ENCODE measurements at places on chromosomes 5 and 9.

DNA sequence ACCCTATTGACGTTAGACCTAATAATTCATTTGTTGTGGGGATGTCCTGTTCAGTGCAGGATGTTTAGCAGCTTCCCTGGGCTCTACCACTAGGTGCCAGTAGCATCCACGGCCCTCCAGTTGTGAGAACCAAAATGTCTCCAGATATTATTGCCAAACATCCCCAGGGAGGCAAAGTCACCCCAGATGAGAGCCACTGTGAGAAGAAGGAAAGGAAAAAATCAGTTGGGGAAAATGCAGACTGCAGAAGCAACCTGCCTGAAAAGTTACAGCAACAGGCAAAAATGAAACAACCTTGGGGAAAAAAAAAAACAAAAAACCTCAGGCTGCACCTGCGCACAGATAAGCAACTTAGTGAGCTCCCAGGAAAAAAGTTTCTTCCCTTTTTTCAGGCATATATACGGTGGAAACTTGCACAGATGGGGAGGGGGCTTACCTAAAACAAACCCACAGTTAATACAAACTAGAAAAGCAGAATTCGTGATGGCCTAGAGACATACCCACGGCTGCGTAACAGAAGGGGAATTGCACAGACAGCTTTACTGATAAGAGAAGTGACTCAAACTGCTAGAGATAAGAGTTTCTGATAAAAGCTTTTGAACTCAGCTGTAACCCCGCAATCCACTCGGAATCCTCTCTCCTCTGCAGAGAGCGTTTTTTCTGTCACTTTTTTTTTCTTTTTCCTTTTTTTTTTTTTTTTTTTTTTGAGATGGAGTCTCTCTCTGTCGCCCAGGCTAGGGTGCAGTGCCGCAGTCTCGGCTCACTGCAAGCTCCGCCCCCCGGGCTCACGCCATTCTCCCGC, 29.8 kb upstream of the FBP1 start:
- DNase-seq: peak; percentile 29

DNA sequence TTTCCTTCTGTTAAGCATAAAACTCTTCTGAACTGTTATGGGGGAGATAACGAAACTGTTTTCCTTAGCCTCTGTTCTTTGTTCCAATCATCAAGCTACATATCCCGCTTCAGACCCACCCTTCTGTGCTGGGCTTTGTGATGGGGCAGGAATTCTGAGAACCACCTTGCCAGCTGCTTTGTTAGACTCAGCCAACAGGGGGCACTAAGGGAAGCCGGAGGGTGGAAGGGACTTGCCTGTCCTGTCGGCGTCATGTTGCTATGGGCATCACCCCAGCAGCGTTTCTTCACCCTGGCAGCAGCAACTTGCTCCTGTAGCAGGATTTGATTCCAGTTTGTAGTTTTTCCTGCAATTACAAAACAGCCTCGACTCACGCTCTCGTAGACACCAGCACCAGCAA, 169.1 kb downstream of the CAAP1 start:
- DNase-seq: no peak

DNA sequence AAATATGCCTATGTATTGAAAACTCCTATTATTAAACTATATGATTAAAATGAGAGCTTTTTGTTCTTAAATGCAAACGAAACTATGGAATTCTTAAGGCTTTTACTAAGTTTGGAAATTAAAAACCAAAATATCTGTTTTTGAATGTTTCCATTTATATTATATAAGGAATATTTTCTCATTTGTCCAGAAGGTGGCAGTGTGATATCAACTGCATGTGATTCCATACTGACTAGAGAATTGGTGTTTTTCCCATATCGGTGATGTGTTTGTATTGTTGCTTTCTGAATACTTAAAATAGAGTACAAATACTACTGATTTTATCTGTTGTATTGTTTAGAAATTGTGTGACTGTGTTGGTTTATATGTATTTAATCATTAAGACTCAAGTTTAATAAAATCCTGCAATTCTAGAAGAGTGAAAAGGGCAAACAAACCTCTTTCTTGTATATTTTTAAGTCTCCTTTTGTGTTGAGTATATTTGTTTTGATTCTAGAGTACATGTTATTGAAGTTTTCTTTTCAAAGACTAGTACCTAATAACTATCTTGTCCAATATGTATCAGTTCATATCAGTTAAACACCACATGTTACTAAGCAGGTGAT, 320.8 kb downstream of the CCDC171 start:
- no peak for DNase-seq

DNA sequence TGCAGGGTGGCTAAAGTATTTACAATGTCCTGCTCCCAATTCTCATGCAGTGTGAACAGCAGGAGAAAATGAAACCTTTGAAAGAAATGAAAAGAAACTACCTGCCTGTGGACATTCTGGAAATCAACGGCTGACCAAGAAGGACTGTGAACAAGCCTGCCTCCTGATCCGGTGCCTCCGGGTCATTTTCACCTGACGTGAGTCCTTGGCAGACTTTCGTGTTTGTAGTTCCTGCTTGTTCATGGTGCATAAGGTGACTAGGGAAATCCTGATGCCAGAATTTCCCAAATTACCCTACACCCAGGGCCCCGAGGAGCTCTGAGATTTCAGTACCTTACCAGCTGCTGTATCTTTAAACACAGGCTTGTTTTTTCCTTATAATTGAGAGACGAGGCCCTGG, 317.5 kb downstream of the TLE1 start:
- DNase-seq: no peak

DNA sequence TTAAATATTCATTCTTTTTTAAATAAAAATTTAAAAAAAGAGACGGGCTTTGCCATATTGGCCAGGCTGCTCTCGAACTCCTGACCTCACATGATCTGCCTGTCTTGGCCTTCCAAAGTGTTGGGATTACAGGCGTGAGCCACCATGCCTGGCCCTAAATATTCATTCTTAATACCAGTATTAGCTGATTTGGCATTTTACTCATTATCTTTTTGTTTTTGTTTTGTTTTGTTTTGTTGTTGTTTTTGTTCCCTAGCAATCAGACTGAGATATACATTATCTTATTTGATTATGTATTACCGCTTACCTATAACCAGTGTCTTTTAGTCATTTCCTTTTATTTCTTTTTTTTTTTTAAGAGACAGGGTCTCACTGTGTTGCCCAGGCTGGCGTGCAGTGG, 37.9 kb downstream of the RNF44 start:
- DNase-seq: no peak

DNA sequence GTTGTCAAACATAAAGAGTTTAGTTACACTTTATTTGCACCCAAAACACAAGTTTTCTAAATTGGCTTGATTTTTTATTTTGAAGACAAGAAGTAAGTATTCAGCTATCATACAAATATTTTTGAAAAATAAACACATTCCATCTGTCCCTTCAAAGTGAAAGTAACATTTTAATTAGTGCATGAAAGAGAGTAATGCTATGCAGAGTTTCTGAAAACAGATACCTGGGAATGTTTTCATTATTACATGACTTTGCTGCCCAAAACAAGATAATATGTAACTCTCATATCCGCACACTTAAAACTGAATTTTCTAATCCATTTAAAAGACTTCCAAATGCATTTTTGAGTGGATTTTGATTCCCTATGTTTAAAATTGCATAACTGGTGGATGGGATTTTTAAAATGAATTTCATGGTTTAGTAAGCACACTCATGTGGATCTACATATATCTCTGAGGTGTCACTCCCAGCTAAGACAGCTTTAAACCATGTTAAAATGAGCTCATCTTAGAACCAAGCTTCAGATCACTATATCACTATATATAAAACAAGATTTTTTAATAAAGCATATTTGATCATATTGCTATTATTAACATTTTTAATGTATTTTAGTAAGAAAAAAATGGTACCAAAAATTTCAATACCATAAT, 127.5 kb downstream of the ATPSCKMT start:
- no peak for DNase-seq

DNA sequence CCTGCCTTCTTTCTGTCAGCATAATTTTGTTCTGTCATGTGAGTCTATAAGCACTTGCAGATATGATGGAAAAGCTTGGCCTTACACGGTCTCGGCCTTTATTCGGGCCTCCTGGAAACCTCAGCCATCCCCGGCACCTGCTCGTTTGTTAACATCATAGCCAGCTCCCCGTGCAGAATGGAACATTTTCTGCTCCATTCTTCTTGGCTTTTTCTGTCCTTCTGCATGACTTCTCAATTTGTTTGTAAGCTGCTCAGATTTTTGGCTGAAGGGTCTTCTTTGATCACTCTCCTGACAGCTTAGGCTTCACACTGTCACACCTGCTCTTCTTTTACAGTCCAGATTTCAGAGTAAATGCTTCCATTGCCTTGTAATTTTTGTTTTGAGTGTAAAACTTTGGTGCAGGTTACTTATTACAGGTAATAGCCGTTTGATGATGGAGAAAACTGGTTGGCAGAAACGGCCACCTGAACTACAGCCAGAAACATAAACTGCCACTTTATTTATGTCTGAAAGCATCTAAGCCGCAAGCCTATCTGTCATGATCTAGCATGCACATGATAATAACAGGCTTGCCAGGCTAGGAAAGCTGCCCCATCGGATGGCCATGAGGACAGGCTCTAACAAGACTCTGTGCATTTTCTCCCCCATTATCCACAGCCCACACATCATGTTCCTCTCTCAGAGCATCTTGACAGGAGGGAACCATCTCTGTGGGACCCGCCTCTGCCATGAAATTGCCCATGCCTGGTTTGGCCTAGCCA, 197.0 kb downstream of the AOPEP start:
- no peak for DNase-seq

DNA sequence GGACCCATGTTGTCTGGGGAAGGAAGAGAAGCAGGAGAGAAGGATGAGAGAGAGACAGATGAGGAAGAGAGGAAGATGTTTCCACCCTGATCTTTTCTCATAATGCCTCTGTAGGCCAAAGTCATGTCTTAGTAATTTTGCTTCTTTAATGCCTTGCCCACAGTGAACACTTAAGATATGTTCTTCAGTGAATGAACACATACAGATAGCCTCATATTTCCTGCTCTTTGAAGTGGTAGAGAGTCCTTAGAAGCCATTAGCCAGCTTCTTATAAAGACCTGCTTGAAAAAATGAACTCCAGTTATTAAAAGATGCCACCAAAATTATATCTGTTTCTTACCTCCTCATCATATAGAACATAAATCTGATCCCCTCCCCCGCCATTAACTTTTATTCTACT, 244.4 kb downstream of the CD180 start:
- no peak for DNase-seq

GRCh38 chr9:11928871-11929321, 764.3 kb upstream of the TYRP1 start:
- DNase-seq: no peak

DNA sequence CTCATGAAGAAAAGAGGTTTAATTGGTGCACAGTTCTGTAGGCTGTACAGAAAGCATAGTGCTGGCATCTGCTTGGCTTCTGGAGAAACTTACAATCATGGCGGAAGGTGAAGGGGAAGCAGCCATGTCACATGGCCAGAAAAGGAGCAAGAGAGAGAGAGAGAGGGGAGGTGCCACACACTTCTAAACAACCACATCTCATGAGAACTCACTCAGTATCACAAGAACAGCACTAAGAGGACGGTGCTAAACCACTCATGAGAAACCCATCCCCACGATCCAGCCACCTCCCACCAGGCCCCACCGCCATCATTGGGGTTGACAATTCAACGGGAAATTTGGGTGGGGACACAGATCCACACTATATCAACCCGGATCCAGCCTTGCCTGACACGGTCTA, 28.8 kb upstream of the IER5L start:
- DNase-seq: no peak

DNA sequence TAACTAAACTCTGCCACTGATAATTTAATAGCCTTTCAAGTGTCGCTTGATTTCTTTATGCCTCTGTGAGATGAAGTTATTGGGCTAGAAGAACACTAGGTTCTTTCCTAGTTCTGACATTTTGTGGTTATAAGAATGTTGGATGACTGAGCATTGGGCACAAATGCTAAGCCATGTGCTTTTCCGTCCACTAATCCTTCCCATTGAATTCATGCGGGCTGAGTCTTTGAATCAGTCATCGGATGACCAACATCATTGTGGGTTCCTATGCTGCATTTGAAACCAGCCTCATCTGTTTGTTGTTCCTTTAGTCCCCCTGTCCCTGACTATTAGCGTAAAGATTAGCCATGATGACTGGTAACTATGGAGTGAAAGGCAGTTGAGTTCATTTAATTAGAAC, 58.5 kb downstream of the ALDH1A1 start:
- DNase-seq: no peak

DNA sequence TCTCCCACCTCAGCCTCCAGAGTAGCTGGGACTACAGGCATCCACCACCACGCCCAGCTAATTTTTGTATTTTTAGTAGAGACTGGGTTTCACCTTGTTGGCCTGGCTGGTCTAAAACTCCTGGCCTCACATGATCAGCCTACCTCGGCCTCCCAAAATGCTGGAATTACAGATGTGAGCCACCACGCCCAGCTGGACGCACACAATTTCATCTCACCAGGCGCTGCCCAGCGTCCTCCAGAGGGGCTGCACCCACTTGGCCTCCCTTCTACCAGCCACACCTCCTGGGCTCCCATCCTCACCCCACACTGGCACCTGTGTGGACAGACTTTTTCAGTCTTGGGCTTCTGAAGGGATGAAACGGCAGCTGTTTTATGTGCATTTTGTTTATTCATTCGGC, 3.8 kb upstream of the EXOC3 start:
- DNase-seq: no peak

DNA sequence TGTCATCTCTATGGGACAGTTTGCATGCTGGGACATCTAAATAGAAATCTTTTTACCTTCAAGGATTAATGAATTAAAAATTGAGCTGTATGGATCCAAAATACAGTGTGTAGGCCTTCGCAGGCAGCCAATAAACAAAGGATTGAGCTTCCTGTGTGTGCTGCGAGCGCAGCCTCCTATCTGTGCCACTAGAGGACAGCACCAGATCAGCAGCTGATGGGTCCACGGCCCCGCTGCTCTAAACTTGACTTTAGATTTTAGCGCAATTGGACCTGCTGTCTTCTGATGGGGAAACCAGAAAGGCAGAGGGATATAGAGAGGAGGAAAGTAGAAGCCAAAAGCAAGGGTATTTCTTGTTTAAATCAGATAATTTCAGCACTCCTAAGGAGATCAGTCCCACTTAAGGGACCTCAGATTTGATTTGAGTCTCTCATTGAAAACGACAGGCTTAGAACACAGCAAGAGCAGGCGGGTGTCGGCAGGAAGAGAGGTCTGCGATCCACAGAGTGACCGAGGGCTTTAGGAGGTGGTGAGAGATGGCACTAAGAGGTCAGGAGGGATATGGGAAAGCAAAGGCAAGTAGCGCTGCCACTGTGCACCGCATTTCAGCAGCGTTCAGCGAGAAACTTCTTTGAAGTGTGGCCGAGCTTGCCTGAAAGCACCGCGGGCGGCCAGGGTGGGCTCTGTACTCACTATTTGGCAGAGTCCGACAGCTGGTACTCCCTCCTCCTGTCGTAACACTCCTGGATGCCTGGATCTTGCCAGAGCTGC, 214.3 kb downstream of the GNA14 start:
- peak; percentile 7 for DNase-seq

- no peak for DNase-seq
Observed at GRCh38 chr5:85823462-85824426, 794.0 kb upstream of the COX7C start.

DNA sequence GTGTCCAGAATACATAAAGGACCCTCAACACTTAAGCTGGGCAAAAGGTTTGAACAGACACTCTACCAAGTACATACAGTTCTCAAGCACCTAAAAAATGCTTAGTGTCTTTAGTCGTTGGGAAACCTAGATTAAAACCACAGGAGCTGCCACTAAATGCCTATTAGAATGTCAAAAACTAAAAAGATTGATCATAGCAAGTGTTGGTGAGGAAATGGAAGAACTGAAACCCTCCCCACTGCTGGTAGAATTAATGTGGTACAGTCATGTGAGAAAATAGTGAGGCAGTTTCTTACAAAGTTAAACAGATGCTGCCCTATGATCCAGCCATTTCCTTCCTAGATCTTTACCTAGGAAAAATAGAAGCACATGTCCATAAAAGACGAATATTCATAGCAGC, 40.6 kb downstream of the SFXN1 start:
- no peak for DNase-seq

Data from effector memory CD8-positive, alpha-beta T cell (primary cell).